ENCODE measurements at places on chromosomes 16 and 17. TPM values are rescaled to one million over a fixed set of nuclear protein-coding genes. Genes with fewer than 3 reads are reported as not detected.

- DNase-seq = no peak
Observed at GRCh38 chr17:80790981-80791742, 200.5 kb upstream of the CHMP6 start.

DNA sequence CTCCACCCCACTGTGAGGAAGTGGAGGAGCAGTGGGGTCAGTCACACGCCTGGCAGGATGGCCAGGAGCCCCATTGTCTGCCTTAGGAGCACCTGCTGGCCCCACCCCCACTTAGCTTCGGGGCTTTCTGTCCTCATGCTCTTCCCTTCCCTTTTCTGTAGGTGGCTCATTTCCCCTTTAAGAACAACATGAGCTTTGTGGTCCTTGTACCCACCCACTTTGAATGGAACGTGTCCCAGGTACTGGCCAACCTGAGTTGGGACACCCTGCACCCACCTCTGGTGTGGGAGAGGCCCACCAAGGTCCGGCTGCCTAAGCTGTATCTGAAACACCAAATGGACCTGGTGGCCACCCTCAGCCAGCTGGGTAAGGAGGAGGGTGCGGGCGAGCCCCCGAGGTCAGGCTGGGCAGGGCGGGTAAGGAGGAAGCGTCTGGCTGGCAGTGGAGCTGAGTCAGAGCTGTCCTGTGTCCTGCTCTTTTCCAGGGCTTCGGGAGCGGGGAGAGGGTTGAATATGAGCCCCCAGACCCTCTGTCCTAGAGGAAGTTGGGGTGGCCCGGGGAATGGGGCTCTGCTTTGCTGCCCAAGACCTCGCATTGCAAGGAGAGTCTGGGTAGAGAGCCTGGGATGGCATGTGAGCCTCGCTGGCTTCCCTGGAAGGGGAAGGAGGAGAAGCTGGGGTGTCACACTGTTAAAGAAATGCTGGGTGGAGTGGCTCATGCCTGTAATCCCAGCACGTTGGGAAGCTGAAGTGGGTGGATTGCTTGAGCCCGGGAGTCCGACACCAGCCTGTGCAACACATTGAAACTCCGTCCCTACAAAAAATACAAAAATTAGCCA, 9.2 kb upstream of the SERPINF1 start:
- DNase-seq = no peak

- no peak for DNase-seq
Observed at GRCh38 chr17:48995974-48996721, 1.0 kb upstream of the IGF2BP1 start.

DNA sequence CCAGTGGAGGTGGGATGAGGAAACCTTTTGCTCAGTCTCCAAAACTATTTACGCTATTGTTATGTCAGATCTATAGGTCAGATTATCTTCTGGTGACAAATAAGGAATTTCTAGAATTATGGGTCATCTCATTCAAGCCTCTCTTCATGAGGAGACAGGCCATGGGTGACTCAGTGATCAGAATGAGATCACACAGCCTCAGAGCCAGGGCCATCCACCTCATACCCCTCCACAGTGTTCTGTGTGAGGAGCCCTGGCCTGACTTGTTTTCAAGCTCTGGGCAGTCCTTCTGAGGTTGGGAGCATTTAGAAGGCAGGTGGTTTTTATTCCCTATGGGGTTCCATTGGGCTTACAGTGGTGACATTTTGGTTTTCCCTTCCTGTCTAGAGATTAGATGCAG, 26.5 kb downstream of the YPEL2 start:
- no peak for DNase-seq

DNA sequence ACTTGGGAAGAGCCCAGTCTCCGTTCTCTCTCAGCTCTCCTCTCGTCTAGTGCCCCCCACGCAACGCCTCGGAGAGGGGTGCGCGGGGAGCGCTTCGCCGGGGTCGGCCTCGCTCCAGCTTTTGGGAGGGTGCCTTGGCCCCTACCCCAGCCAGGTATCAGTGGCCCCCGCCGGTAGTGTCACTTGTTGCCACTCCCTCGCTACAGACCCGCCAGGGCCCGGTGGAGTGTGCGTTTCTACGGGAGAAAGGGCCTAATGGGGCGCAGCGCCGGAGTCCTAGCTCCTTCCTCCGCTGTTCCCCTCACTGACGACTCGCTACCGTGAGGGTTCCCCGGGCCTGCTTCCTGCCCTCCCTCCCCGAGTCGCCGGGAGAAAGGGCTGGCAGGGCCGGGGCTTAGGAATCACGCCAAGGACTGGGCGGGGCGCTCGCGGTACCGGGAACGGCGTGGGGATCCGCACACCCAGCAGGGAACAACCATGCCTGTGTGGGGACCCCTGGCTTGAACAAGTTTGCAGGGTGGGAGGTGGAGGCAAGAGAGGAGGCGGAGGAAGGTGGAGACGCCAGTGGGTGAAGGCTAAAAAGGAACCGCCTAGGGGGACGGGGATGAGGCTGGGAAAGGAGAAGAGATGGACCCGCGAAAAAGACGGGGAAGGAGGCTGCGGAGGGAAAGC, 997 bp upstream of the CDH11 start:
- DNase-seq = no peak

- no peak for DNase-seq
Observed at GRCh38 chr17:2419486-2419885, 18.6 kb upstream of the MNT start.

DNA sequence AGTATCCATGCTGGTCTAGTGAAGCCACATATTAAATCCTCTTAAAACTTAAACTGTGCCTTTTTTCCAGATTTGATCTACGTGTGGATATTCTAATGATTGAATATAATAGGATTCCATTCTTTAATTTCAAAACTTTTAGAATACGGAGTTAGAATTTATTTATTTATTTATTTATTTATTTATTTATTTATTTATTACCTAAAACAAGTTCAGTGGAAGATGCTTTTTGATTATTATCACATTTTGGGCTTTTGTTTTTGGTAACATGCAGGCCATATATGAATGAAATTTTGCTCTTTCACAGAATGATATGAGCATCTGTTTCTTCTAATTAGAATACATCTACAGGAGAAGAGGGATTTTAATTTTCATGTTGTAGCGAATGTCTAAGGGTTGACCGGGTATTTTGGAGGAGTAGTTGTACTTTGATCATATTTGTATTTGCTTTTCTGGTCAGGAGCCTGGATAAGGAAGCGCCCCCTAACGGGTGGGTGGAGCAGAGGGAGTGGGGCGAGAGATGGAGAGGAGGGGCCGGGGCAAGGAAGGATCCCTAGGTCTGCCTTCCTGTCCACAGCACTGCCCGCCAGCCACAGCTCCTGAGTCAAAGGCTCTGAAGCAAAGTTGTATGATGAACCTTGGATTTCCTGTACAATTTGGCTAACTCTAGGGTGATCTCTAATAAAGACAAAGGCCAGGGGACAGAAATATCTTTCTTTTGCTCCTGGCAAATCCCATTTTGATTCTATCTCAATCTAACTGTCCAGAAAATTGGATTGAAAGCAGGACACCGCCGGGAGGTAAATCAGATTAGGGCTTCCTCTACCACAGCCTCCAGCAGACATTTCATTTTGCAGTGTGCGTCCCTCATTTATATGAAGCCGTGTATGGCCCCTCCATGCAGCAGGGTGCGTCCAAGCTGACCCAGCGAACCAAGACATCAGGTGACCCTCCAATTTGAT, 149.1 kb downstream of the PRKCA start:
- DNase-seq = no peak

DNA sequence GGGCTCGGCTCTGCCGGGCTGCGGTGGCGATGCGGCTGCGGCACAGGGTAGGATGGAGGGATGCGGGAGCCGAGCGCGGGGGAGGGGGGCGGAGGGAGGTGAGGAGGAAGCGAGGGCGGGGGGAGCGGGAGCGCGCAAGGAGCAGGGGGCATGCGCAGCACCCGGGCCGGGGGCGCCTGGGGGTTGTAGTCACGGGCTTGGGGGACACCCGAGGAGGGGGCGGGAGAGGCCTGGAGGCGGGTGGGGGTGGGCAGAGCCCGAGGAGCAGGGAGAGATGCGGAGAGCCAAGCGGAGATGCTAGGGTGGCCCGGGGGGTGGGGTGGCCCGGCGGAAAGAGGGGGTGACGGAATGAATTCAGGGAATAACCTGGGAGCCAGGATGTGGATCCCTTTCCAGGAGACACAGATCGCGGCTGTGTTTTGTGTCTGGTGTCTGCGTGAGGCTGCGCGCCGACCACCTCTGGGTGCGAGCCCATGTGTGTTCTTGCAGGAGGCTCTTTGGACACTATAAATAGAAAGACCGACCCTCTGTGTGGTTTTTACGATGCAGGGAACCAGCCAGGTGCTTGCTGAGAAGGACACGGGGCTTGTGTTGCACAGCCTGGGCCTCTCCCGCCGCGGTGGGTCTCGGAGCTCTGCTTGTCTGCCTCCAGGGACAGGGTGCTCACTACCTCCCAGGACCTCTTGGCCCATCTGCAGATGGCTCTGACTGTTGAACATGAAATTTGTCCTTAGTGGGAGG, at the start of gene STX1B:
TSS of gene STX1B (minus strand) at position 54 of the 741 bp plus-strand sequence. CDS start 242 bp downstream, outside the sequence.
- no peak for DNase-seq

GRCh38 chr17:64039106-64039400, 18.6 kb upstream of the ICAM2 start:
- DNase-seq = no peak

GRCh38 chr16:15749371-15749770, 99.3 kb downstream of the NDE1 start:
- no peak for DNase-seq

- DNase-seq = no peak
Observed at GRCh38 chr17:41271858-41272257, 3.6 kb upstream of the KRTAP9-7 start.

The ABCA8 gene
- 121 TPM for total RNA-seq

The CIITA gene
- total RNA-seq = 8.7 TPM

The HOXB1 gene
- not detected for total RNA-seq
